ENCODE measurements at places on chromosomes 6 and 20.
A peak's percentile ranks its signal among the peaks of the same experiment; 100 is the strongest.

- no peak for DNase-seq
Observed at GRCh38 chr6:34238585-34239499, 2.2 kb downstream of the HMGA1 start.

GRCh38 chr20:9454791-9455190 is 59.6 kb upstream of the LAMP5 start:
- no peak for DNase-seq

GRCh38 chr20:38112930-38113294 is 52.2 kb downstream of the TGM2 start:
- DNase-seq = no peak

DNA sequence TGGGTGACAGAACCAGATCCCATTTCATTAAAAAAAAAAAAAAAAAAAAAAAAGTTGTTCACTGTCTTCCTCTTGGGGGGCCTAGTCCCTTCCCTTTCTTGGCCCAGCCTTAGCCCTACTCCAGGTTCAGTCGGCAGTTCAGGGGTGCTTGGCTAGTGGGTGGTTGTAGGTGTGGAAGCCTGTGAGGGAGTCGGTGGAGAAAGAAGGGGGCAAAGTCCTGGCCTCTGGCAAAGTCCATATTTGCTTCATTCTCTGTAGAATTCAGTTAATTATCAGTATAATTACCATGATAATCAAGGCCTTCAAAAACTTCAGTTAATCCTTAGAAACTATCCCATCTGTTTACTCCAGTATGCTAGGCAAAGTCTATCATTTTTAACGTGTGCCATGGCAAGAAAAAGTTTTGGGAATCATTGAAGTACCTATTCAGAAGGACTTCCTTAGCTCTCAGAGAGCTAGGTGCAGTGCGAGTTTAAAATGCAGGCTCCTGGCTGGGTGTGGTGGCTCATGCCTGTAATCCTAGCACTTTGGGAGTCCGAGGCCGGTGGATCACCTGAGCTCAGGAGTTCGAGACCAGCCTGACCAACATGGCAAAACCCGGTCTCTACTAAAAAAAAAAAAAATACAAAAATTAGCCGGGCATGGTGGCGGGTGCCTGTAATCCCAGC is 205.7 kb upstream of the ARG1 start:
- DNase-seq = no peak

DNA sequence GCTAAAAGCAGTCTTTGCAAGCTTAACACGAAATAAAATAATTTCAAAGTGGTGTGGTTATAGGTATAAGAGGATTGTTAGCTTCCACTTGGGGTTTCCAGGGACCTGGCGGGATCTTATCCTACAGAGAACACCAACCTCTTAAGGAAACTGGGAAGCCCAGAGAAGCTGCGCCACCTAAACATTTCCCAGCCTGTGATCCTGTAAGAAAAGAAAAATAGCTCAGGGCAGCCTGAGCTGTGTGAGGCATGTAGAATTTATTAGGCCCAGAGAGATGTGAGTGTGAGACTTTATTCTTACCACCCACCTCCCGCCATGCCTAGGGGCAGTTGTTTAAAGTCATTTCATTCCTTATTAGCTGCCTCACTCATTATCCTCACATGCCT is 54.1 kb downstream of the CCN2 start:
- DNase-seq = no peak

GRCh38 chr6:87951751-87952150 is 95.9 kb upstream of the SPACA1 start:
- no peak for DNase-seq

DNA sequence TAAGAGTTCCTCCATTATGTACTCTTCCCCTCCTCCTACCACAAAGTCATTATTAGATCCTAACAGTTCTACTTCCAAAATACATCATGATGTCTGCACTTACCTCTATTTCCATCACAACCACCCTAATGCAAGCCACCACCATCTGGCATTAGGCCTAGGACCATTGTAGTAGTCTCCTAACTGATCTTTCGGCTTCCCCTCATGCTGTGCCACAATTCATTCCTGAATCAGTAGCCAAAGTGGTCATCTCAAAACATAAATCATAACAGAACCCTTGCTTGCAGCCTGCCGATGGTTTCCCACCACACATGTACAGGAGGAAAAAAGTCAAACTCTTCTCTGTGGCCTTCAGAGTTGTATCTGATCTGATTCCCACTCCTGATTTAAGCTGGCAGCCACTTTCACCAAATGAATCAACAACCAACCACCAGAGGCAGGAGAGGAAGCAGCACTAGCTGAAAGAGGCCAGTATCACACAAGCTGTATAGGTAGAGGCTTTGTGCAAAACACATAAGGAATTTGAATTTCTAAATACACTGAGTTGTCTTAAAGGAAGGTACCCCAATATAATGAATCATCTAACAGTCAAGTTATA is 26.1 kb downstream of the FAM184A start:
- DNase-seq = peak; percentile 14

DNA sequence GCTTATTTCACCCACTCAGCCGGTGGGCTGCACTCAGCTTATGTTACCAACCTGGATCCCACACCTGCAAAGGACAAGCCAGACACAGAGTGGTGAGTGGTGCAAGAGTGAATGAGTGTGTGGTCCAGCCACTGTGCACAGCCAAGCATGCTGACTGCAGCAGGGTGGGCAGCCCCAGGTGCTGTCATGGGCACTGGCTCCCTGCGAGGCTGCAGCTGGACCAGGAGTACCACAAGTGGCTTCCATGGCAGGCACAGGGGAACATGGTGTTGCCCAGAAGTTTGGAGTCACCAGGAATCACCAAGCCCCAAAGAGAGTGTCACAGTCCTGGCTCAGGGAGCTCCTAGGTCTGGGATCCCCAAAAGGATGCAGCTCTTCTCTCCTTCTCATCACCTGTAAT is 1093.4 kb downstream of the KHDRBS2 start:
- DNase-seq = no peak

GRCh38 chr6:13807696-13808095 is 6.7 kb downstream of the MCUR1 start:
- DNase-seq = no peak

DNA sequence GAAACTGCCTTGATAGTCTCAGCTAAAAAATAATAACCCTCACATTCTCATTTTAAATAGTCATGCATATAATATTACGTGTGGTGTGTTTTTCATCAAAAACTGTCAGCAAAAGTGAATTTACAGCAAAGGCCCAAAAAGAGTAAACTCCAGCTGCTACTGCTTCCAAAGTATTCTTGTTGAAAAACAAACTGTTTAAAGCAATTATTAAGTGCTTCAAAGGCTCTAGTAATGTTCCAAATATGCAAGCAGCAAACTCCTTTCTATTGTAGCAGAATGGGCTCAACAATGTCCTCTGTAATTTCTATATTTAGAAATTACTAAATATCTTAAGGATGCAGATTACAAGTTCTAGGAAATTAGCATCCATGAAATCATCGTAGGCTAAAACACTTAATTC is 280.0 kb upstream of the TBX18 start:
- DNase-seq = no peak

- no peak for DNase-seq
Observed at GRCh38 chr6:111918825-111919224, 45.6 kb upstream of the FYN start.

DNA sequence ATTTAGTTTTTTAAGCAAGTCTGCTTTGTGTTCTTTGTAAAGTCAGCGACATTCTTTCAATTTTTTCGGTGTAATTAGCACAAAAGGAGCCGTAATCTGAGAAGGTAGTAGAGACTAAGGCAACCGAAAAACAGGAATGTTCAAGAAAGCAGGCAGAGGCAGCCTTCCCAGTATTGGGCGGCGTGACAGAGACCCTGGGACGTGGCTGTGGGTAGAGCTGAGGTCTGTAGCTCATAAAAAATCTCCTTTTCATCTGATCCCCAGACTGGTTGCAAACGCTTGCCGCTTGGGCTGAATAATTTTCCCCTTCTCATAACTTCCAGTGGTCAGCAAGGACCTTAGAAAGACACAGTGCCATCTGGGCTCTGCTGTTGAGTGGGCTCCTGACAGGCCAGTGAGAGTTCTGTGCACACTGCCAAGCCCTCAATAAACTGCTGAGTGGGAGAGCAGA is 30.8 kb downstream of the GNAS start:
- no peak for DNase-seq

DNA sequence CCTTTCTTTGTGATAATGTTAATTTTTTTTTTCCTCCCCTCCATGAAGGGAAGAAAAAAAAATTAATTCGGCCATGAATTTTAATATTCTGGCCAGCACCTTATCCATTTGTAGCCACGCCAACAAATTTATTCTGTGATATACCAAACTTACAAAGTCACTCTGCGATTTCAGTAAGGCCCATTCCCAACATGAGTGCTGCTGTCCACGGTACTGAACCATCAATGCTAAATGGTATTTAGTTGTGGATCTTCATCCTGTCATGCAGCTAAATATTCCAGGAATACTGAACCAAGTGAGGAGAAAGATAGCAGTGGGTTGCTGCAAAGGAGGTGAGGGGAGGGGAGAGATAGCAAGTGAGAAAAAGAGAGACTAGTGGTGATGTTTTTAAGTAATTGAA is 19.5 kb upstream of the RSPH4A start:
- no peak for DNase-seq

- DNase-seq = no peak
Observed at GRCh38 chr6:14871221-14871620, 374.6 kb upstream of the JARID2 start.

GRCh38 chr6:140070846-140071473 is 696.5 kb upstream of the CITED2 start:
- no peak for DNase-seq

All from stimulated activated CD4-positive, alpha-beta T cell treated with anti-CD3 and anti-CD28 coated beads, Interleukin-12 subunit alpha, Interleukin-12 subunit beta, amount 100 ng/mL, for 24 hours (primary cell).